ENCODE measurements at places on chromosomes 4 and X.

- DNase-seq = no peak
Observed at GRCh38 chr4:2372488-2373030, 45.9 kb downstream of the ZFYVE28 start.

DNA sequence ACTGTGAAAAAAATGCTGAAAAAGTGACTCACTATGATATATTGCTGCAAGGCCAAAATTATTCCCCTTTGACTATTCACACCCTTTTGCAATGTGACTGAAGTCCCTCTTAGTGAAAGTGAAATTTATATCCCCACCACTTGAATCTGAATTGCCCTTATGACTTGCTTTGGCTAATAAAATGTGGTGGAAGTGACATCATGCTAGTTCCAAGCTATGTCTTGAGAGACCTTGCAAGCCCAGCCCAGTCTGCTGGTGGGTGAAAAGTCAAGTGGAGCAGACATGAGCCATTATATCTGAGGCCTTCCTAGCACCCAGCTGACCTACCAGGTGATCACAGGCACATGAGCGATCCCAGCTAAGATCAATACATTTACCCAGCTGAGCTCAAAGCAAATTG, 94.7 kb downstream of the LINC00632 start:
- DNase-seq = no peak

DNA sequence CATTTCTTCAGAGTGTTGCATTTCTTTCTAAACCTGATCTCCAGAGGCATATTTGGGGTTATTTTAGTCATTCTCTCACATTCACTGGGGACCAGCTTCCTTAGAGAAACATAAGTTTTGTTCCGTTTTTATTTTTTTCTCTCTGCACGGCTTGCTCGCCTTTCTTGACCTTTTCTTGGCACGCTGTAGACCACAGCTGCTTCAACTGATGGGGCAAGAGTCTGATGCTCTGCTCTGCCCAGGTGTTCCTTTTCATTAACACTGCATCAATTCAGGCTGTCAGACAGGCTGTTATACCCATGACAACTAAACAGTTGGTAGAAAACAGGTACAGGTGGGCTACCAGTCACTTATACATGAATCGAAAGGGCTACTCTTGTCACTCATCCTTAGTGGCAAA, 682.2 kb upstream of the DIAPH2 start:
- no peak for DNase-seq

DNA sequence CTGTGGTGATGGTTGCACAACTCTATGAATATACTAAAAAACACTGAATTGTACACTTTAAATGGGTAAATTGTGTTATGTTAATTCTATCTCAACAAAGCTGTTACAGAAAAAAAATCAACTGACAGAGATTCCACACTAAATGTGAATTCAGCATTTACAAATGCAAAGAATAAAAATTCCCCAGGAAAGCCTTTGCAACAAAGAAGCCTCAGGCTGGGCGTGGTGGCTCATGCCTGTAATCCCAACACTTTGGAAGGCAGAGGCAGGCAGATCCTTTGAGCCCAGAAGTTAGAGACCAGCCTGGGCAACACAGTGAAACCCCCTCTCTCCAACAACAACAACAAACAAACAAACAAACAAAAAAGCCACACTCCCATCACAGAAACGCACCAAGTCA, 8.9 kb downstream of the BCLAF3 start:
- no peak for DNase-seq

GRCh38 chr4:26174027-26174426, 146.8 kb upstream of the RBPJ start:
- no peak for DNase-seq

- DNase-seq = no peak
Observed at GRCh38 chr4:62622089-62622488, 1422.0 kb downstream of the ADGRL3 start.

GRCh38 chr4:10078481-10079233, 37.9 kb downstream of the WDR1 start:
- DNase-seq = no peak

DNA sequence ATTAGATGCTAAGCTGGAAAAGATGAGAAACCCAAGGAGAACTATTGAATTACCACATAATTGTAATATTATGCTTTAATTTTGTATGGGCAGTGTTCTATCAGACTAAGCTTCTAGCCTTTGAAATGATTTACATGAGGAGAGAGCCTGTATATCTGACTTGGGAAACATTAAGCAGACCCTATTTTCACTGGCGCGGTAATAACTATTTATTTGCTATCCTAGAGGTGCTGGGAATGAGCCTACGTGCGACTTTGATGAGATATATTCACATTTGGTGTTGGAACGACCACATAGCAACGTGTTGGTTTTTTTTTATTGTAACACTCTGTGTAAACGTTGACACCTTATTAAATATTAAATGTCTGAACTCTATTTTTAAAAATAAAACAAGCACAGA, 80.5 kb downstream of the CLCN4 start:
- no peak for DNase-seq

DNA sequence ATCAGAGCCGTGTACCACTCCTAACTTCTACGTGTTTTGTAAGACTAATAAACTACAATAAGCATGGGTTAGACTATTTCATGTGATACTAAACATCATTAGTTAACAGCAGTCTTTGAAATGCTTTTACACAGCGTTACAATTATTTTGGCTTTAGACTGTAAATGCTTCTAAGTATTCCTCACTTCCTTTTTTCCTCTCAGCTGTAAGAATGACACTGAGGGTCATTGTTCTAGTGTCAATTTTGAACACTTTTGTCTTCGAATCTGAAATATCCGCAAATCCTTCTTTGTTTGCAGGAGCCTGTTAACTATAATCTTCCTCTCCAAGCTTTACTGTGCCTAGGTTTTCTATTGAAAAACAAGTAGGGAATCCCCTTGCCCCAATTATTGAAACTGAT, 1.5 kb downstream of the ABCE1 start:
- DNase-seq = no peak

Measured in activated CD4-positive, alpha-beta T cell treated with anti-CD3 and anti-CD28 coated beads, Interleukin-2, amount 50 U/mL, for 1 hour (primary cell).